ENCODE measurements at places on chromosomes 3 and 15.

DNA sequence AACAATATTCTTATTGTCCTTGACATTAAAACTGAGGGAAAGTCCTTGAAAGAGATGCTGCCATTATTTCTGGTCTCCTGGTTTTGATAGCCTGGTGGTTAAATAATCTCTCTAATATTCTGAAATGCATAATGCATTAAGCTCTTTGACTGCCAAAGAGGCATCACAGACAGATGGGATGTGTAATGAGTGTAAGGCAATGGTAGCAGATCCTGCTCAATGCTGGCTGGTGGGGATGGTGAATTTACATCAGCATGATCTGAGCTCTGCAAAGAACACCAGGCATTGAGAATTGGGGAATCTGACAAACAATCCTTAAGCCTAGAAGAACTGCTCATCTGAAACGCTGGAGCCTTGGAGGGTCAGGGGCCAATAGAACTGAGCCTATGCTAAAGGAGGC, 528.6 kb upstream of the LMCD1 start:
- no peak for DNase-seq

- no peak for DNase-seq
Measured at GRCh38 chr15:50633653-50634052, 52.9 kb downstream of the TRPM7 start.

DNA sequence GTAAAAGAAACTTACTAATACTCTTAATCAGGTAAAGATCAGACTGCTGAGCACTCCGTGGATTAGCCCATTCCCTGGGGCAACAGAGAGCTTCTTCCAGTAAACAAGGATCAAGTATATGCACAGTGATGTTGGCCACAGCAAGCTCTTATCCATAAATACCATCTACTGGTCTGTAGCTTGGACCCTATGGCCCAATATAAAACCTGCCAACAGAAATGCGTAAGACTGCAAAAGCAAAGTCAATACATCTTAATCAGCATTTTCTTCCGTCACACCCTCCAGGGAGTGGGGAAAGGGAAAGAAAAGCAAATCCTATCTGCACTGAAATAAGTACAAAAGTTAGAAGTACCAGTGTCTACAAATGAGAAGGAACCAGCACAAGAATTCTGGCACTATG, 1082.1 kb downstream of the ZPLD1 start:
- DNase-seq = no peak

- no peak for DNase-seq
Measured at GRCh38 chr3:88235102-88235501, 85.3 kb downstream of the C3orf38 start.

All from SK-MEL-5 (cell line).